GM23248 (cell line): ENCODE measurements at places on chromosomes 7 and 10. TPM values are rescaled to one million over a fixed set of nuclear protein-coding genes. Genes with fewer than 3 reads are reported as not detected.

DNA sequence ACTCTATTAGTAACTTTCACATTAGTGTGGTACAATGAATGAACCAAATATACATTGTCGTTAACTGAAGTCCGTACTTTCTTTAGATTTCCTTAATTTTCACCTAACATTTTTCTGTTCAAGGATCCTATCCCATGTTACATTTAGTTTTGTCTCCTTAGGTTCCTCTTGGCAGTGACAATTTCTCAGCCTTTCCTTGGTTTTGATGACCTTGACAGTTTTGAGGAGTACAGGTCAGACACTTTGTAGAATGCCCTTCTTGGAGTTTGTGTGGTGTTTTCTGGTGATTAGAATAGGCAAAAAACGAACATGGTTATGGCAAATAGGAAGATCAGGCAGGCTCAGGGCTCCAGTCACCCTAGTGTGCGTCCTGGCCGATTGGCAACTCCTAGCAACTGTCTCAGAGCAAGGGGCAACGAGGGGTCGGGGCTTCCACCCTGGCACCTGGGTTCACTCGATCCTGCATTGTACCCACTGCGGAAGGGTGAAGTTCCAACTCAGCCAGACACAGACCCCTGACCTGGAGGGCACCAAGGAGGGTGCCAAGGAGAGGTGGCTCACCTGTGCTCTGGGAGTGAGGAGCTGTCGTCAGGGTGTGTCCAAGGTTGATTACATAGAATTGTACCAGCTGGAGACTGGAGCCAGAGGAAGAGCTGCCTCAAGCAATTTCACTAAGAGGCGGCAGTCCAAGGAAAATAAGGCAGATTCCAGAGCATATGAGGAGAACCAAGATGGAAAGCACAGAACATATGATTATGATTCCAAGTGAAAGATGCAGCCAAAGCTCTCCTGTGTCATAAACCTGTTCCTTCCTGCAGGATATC lies 37.5 kb downstream of the PAPSS2 start:
- peaks cover 25% of the 10 kb centered on the region for H3K4me1 ChIP-seq
- H3K27ac ChIP-seq = no peak overlapping the region
- H3K4me3 ChIP-seq = no peak overlapping the region
- H3K36me3 ChIP-seq = no peaks in the 10 kb centered on the region
- H3K27me3 ChIP-seq = no peaks in the 10 kb centered on the region

SLC18A3 gene
- polyA plus RNA-seq = not detected in 2 replicates

DNA sequence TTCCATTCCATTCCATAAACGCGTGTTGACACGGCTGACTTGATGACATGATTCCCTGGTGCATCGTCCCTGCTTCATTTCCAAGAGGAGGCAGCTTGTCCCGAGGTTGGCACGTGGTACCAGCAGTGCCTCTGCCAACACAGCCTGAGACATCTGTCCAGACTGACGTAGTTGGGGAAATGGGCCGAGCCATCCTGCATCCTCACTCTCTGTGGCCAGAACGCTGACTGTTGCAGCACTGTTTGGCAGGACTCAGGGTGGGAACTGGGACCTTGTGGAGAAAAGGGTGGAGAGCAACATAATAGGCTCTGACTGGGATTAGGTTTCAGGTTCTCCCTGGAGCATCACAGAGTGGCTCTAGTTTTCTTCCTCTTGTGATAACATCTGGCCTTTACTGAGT lies 118.6 kb upstream of the BTBD16 start:
- peaks cover 40% of the 10 kb centered on the region for H3K4me1 ChIP-seq
- peak overlapping the region; percentile 48 for H3K27ac ChIP-seq
- no peaks in the 10 kb centered on the region for H3K27me3 ChIP-seq
- H3K4me3 ChIP-seq = no peak overlapping the region

GRCh38 chr7:152572101-152572500 lies 103.8 kb downstream of the XRCC2 start:
- no peaks in the 10 kb centered on the region for H3K36me3 ChIP-seq
- no peak overlapping the region for H3K27ac ChIP-seq
- no peaks in the 10 kb centered on the region; the same call in 1 of the 2 replicates for H3K27me3 ChIP-seq
- no peak overlapping the region for H3K4me3 ChIP-seq
- DNase-seq = peak; percentile 15

DNA sequence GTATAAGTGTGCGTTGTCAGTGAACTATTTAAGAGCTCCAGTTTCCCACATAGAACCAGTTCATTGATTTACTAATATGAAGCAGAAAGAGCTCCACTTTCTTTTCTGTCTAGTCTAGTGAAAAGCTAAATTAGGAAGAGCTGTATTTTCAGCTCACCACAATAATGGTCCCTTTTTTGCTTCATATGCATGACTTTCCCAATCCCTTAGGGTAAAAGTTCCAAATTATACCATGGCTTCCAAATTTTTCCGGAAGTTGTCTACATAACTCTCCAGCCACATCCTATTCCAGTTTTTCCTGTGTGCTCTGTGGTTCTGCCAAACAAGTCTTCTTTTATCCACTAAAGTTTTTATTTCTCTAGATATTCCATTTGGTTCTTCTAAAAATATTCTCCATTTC lies 685.2 kb downstream of the REEP3 start:
- H3K27ac ChIP-seq = no peak overlapping the region
- no peaks in the 10 kb centered on the region for H3K27me3 ChIP-seq
- H3K36me3 ChIP-seq = no peaks in the 10 kb centered on the region
- no peak for DNase-seq

SEC31B gene
- polyA plus RNA-seq = 2.2 and 4.5 TPM in 2 replicates

- no peak for DNase-seq
- H3K4me3 ChIP-seq = no peak overlapping the region
- no peaks in the 10 kb centered on the region for H3K4me1 ChIP-seq
Observed at GRCh38 chr7:42617806-42618457, 293.9 kb downstream of the C7orf25 start.
